NCI-H1417 treated with DMSO at 0.1 percent for 48 hours (cell line): ENCODE measurements at places on chromosomes 1 and 21.

DNA sequence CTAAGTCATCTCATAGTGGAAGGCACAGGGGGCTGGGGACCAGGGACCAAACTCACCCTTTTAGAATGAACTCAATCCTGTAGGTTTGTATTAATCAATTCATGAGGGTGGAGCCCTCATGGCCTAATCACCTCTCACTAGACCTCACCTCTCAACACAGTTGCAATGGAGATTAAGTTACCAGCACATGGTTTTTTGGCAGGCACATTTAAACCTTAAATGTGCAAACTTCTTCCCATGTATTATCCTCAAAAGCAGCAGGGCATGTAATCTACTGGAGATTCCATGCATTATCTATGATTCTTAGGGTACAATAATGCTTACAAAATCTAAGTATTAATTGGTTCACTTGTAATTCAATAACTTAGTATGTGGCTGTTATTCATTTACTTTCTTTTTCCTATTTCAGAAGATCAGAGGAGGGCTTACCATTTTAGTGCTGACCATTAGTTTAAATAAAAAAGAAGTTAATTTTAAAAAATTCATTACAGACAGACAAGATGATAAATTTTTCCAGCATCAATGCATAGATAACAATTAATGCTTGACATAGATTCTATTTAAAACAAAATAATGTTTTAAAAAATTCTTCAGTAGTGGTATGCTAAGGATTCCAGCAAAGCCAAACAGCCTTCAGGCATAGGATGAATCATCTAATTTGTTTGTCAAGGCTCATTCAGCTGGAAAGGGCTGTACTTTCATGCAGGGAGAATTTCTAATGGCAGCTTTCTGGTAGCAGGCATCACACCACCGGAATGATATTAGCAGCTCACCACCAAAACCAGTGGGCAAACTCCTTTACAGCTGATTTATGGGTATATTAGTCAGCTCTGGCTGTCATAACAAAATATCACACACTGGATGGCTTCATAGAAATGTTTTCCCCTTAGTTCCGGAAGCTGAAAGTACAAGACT is 124.6 kb upstream of the ZNF648 start:
- no peak for DNase-seq

DNA sequence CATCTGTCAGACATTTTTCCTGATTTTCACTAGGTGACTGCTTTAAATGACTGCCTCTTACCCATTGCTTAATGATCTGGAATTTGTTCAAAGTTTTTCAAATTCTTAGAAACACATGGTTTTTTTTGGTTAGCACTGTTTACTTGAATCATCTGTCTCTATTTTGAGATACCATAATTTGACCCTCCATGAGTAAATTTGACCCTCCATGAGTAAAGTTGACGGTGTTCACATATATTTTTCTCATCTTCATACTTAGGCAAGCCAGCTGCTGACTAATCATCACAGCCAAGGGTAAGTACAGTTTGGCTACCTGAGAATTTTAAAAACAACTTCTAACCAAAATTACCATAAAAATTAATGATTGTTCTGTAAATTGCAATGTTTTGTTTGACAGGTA is 586.5 kb downstream of the PTBP2 start:
- DNase-seq: no peak

DNA sequence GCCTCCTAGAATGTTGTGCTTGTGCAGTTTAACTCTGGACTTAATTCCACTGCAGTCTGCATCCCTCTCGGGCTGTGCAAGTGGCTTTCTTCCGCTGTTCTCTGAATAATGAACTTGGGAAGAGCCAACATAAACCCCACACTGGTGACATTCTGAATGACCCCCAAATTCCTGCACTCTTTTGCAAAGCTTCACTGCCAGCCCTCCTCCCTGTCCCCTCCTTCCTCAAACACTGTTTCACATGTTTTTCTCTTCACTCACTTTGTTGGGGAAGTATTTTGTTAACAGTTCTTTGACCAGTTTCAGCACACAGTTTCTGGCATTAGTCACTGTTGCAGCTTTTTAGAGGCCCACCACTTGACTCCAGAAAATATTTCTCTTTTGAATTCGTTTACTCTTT is 39.7 kb downstream of the GNG12 start:
- DNase-seq: no peak

- no peak for DNase-seq
These were observed 2.6 kb upstream of the GSTM4 start for GRCh38 chr1:109653306-109653705.

DNA sequence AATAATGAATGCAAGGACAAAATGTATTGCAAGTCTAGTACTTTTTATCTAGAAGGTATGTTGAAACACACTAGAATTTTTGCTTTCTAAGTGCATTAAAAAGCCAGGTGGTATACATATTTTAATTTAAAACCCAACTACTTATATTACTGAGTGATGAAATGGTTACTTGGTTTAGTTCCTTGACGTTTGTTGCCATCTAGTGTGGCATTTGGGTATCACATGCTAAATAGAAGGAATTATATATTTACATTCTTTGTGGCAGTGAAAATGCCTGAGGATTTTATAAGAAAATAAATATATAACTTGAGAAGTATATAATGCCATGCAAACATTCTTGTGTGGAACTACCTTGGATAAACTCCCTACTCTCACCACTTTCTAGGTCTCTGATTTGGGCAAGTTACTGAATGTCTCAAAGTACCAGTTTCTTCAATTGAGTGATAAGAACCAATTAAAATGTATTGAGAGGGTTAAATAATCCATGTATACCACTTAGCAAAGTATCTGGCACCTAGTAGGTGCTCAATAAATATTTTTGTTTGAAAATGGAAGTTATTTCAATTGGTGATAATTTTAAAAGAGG is 69.6 kb downstream of the SDCCAG8 start:
- peak; percentile 7 for DNase-seq

- no peak for DNase-seq
These were observed 316.7 kb downstream of the LRRC40 start for GRCh38 chr1:69888657-69889056.

DNA sequence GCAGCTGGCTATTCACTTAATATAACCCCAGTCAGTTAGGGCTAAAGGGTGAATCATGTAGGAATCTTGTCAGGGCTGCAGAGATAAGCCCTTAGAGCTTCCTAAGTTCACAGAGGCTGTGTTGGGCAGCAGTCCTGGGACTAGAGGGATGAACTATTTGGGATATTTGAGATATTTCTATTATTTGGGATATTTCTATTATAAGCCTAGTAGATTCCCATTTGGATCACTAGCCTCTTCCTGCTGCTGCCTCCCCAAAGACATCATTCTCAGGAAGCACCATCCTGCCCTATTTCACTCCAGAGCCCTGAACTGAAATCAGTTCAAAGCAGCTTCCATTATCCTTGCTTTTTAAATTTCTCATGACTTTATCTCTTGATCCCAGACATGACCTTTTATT is 501.3 kb downstream of the NUF2 start:
- DNase-seq: no peak

- peak; percentile 35 for DNase-seq
These were observed 58.8 kb upstream of the SPATA6 start for GRCh38 chr1:48530727-48531351.

DNA sequence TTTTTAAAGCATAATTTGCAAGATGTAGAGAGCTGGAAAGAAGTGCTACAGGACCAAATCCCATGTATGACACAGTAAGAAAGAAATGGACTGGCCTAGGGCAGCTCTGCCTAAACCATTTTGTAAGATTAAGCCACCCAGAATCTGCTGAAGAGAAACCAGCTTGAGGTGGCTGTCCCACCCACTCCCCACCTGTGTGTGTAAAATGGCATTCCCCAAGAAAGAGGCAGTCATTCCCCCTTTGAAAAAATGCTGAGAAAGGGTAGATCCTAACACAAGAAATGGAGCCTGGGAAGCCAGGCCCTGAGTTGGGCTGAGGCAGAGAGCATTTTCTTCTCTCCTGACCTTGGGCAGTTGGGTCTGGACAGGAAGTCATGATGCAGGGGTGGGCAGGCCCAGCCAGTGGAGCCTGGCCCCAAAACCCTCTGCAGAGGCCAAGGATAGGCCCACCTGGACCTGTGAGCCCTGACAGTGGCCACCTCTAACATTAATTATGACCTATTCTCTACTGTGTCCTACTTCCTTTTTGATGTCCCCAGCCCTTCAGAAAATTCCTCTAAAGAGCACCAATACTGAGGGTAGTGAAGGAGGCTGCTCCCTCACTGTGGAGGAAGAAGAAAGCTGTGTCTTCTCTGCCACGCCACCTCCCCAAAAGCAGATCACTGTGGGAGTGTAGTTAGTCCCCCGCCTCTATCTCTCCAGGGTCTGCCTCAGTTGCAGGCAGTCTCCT is 94.0 kb downstream of the EDEM3 start:
- no peak for DNase-seq

- DNase-seq: no peak
These were observed 500.6 kb downstream of the DISC1 start for GRCh38 chr1:232127190-232127589.

DNA sequence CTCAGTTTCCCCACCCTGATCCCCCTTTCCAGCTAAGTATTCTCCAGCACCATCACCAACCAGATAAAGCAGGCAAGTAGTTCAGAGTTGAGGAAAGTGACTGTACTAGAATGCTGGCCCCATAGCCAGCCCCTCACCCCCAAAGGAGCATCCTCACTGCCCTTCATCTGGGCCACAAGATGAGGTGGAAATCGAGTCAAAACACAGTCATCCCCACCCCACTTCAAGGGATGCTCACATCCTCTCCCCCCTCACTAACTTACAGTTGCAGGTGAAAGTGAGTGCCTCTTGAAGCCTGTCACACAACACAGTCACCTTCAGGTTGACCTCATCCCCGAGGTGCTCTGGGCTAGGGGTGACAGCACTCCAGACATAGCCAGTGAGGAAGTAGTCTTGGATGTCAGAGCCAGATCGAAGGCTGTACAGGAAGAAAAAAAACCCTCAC is 30.4 kb downstream of the PIK3C2B start:
- DNase-seq: no peak

GRCh38 chr1:13784971-13785370 is 85.0 kb downstream of the PRDM2 start:
- no peak for DNase-seq

DNA sequence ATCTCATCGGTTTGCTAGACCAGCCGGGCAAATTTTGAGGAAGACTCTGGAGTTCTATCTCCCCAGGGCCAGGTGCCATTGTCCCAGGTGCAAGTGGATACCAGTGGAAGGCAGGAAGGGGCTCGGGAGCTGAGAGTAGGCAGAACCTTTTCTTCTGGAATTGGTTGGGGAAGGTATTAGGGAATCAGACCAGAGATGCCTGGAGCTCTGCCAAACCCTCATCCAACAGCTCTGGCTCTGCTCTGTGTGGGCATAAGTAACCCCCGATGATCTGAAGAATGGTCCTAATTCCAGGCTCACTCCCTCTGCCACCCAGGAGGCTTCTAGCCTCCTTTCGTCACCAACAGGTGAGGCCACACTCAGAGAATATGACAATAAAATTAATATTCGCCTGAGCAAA is 69.9 kb downstream of the PGBD5 start:
- no peak for DNase-seq

- no peak for DNase-seq
These were observed 77.1 kb downstream of the HLCS start for GRCh38 chr21:36889401-36889800.

GRCh38 chr1:184033711-184034167 is 3.8 kb downstream of the COLGALT2 start:
- no peak for DNase-seq

- no peak for DNase-seq
These were observed 209.9 kb downstream of the FAF1 start for GRCh38 chr1:50750021-50750619.
